Bronchial epithelial cell (primary cell): ENCODE measurements at places on chromosomes 11 and 22. TPM values are rescaled to one million over a fixed set of nuclear protein-coding genes. Genes with fewer than 3 reads are reported as not detected.

Gene CASP4
- 172 and 250 TPM in 2 replicates for total RNA-seq

Gene SORL1
- total RNA-seq = 11.3 and 15.7 TPM in 2 replicates

Gene CPT1A
- 29.2 and 35.3 TPM in 2 replicates for total RNA-seq

Gene KIRREL3
- total RNA-seq = 0.51 TPM in 1 of 2 replicates, not detected in the other

Gene CTSW
- not detected in 2 replicates for total RNA-seq

Gene C11orf58
- total RNA-seq = 256 and 405 TPM in 2 replicates

GRCh38 chr22:44765571-44766285, 13.4 kb downstream of the ARHGAP8 start:
- no peak for DNase-seq

- DNase-seq = no peak
These were observed 5.4 kb downstream of the INPP5J start for GRCh38 chr22:31128156-31128555.
